Aorta (tissue), 5 donors: ENCODE measurements at places on chromosomes 3 and 15. TPM values are rescaled to one million over a fixed set of nuclear protein-coding genes. Genes with fewer than 3 reads are reported as not detected.

CA12 gene
- total RNA-seq: 29.7 TPM

DNA sequence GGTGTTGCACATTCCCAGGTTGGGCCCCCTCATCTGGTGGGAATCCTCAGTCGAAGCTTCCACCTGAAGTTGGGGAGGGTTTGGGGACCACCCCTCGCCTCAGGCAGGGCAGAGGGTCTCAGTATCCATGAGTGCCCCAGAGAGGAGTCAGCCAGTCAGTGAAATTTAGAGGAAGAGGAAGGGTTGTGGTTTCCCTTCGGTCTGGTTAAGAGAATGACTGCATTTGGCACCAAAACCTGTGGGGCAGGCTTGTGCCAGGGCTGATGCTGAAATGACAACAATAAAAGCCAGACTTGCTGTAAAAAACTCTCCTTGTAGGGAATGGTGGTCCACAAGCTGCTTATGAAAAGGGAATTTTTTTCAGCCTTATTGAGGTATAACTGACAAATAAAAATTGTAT is 22.6 kb downstream of the LMCD1 start:
- H3K27ac ChIP-seq: peak overlapping the region; percentile 72
- peaks cover 8% of the 10 kb centered on the region for H3K4me1 ChIP-seq
- DNase-seq: peak; percentile 63
- H3K36me3 ChIP-seq: peaks cover 6% of the 10 kb centered on the region
- no peak overlapping the region for H3K4me3 ChIP-seq
- no peaks in the 10 kb centered on the region for H3K27me3 ChIP-seq

- peak; percentile 75 for DNase-seq
- no peak overlapping the region for H3K4me3 ChIP-seq
- no peaks in the 10 kb centered on the region for H3K36me3 ChIP-seq
- H3K27ac ChIP-seq: no peak overlapping the region
- H3K4me1 ChIP-seq: no peaks in the 10 kb centered on the region
- H3K27me3 ChIP-seq: no peaks in the 10 kb centered on the region
Measured at GRCh38 chr3:143302638-143303171, 183.1 kb downstream of the CHST2 start.

- no peak overlapping the region for H3K4me3 ChIP-seq
- H3K36me3 ChIP-seq: no peaks in the 10 kb centered on the region
- H3K27ac ChIP-seq: peak overlapping the region; percentile 14
- peak; percentile 91 for DNase-seq
- H3K4me1 ChIP-seq: no peaks in the 10 kb centered on the region
Measured at GRCh38 chr15:99476413-99477222, 89.2 kb upstream of the MEF2A start.

DNA sequence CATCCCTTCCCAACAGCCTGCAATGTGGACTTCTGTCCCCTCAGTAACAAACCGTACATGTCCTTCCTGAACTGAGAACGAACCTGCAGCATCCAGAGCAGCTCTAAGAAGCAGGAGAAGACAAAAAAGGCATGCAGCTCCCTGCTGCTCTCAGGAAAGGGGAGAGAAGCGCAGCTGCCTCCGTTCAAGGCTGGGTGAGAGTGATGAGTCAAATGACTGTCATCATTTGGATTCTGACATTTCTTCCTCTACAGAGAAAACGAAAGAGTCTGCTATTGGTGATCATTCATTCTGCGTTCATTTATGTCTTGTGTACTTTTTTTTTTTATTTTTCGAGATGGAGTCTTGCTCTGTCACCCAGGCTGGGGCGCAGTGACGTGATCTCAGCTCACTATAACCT is 677.8 kb downstream of the FHIT start:
- no peak overlapping the region for H3K4me3 ChIP-seq
- no peak for DNase-seq
- H3K27ac ChIP-seq: no peak overlapping the region
- no peaks in the 10 kb centered on the region for H3K4me1 ChIP-seq
